ENCODE measurements at places on chromosomes 12 and 14. TPM values are rescaled to one million over a fixed set of nuclear protein-coding genes. Genes with fewer than 3 reads are reported as not detected.

TAS2R7 gene
- total RNA-seq, result not detected

CD27 gene
- 0.17 TPM for total RNA-seq

REP15 gene
- total RNA-seq, result 0.83 TPM

FOXM1 gene
- 2.8 TPM for total RNA-seq

CYP27B1 gene
- 0.15 TPM for total RNA-seq

MUCL1 gene
- total RNA-seq, result not detected

Data from smooth muscle cell of trachea (primary cell).